ENCODE measurements at places on chromosomes 5 and 9.

GRCh38 chr5:74326571-74327338 is 313.8 kb downstream of the ENC1 start:
- no peak for DNase-seq

DNA sequence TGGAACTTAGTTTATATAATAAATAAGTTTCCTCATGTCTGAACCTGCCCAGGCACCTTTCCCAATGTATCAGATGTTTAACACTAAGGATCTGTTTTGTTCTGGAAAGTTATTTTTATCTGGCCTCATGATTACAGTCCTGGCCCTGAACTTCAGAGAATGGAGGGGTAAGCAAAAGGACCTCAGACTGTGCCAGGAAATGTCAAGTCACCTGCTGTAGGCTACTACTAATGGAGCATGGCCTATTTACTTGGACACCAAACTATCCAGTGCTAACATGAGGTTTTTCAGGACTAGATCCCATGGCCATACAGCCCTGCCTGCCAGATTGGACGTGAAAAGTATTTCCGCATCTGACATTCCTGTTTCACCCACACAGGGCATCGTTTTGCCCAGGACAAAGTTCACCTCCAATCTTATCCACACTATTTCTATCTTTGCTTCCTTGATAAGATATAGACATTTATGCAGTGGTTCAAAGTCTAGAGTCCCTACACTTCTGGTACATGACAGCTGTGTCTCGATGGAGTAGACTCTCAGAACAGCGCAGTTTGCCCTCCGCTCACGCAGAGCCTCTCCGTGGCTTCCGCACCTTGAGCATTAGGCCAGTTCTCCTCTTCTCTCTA is at the start of gene BTNL8:
BTNL8 (plus strand) TSS at position 539 of the 626 bp plus-strand sequence. CDS start 152 bp downstream, outside the sequence.
- no peak for DNase-seq

GRCh38 chr5:77995793-77996409 is 219.8 kb upstream of the TBCA start:
- DNase-seq: no peak

- DNase-seq: peak; percentile 72
These were observed 337.1 kb upstream of the PANK3 start for GRCh38 chr5:168916266-168916665.

DNA sequence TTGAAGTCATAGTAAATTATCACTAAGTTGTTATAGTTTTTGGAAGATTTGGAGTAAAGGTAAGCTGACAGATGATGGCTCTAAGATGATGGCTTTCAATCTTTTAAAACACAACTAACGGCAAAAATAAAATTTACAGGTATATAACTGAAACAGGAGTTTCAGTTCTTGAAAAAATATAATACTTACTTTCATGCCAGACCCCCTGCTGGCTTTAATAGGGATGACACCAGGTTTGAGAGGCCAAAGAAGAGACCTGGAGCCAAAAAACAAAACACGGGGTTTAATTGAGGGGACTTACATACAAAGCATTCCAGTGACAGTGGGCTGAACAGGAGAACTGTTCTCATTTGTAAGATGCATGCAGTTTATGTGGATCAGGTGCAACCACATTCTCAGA is 301.7 kb upstream of the PCSK5 start:
- no peak for DNase-seq

DNA sequence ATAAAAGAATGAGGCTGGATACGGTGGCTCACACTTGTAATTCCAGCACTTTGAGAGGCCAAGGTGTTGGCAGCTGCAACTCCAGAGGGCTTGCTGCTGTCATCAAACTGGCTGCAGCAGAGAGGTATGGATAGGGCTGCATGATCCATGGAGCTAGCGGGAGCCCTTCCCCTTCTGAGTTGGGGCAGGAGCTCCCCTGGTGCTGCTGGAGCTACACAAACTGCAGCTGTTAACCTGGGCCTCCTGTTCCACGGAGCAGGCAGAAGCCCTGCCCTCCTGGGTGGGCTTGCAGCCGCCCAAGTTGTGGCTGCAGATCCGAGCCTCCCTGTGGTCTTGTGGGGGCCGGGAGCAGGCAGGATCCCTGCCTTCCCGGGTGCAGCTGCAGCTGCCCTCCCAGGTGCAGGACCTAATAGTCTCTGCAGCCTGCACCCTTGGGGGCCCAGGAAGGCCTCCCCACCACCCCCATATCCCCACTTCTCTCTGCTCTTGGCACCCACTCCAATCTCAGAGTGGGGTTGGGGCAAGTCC is 15.8 kb downstream of the CDC25C start:
- no peak for DNase-seq
